ENCODE measurements at places on chromosomes 4 and X.

DNA sequence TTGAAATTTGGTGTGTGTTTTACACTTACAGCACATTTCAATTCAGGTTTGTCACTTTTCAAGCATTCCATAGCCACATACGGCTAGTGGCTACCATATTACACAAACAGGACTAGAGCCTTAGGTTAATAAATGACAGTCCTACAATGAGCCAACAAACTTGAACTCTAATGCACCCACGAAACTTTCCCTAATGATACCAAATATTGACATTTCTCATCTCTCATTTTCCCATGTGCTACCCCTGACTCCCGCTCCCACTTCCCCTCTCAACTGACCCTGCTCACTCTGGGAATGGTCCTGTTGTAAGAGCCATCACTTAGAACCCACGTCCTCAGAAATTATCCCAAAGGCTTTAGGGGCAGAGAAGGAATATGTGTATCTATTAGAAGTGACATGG is 4.9 kb upstream of the TLR10 start:
- no peak for DNase-seq

- no peak for DNase-seq
These were observed 44.0 kb downstream of the ARHGEF6 start for GRCh38 chrX:136736690-136737089.

DNA sequence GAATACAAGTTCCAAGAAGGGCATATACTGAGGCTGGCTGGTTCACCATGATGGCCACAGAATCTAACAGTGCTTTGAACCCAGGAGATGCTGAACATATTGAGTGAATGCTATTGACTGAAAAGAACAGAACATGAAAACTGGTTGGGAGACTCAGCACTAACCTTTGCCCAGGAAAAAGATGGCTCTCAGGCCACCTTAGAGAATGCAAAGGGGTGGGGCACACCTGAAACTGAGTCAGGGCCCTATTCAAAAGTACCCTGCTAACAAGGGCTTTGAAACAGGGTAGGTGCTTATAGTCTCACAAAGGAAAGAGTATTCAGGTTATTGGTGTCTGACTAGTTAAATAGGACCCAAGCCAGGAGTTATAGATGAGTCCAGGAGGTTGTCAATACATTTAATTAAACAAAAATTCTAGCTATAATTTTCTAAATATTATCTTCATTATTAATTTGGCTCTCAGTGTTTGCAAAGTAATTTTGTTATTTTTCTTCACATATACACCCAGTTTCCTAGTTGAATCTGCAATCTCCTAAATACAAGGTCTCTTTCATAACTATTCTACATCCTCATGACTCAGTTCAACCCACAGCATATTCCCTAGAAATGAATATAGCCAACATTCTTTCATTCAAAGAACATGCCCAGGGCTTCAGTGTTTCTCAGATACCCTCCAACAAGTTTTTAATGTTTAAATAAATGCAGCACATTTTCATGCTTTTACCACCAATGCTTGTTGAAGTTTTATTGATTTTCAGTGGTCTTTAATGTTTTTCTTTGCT is 144.2 kb upstream of the RAPGEF2 start:
- no peak for DNase-seq

DNA sequence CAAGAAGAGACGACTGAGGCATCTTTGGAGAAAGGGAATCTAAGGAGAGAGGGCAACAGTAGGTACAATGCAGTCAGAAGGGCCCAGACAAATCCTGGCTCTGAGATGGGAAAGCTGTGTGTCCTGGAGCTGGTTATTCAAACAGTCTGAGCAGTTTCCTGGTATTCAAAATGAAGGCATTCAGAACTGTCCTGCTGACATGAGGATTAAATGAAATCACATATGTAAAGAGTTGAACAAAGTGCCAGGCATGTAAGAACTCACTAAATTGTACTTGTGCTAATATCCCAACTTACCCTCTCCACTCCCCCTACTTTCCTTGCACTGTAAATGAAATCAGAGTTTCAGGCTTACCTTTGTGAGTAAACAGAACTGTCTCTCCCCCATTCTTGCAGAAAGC is 60.9 kb upstream of the LDB2 start:
- DNase-seq = no peak

DNA sequence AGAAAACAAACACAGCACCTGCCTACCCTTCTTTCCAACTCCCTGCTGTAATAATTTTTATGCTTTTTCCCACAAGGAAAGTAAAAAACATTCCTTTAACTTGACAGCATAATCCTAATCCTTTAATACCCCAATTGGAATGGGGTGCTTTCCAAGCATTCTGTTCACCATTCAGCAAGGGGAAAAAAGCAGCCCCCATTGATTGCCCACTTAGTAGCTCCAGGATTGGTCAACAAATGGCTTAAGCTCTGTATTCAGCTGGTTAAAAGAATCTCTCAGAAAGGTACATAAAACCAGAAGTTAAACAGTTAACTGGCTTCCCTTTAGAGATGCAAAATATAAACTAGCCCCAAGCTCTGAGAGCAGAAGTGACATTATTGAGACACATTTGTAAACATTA is 194.8 kb upstream of the ATOH1 start:
- DNase-seq = no peak

DNA sequence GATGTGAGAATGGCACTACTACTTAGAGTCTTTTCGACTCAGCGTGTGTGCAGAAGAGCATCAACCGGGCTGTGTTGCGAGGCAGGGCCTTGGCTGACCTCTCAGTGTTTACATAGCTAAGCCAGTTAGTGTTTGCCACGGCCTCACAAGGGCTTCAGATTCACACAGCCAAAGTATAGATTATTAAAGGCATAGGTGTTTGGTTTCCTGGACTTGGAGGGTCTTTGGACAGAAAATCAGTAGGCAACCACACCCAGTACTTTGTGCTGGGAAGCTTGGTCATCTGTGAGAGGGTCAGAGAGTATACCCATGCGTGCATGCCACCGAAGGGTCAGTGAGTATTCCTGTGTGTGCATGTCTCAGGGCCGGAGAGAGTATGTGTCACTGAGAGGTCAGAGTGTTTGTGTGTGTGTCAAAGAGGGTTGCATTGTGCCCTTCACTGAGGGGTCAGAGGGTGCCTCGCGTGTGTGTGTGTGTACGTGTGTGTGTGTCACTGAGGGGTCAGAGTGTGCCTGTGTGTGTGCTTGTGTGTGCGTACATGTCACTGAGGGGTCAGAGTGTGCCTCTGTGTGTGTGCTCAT is 69.7 kb upstream of the MSANTD1 start:
- no peak for DNase-seq

Data from DMS79 treated with DMSO at 0.1 percent for 48 hours (cell line).